ENCODE measurements at places on chromosomes 12 and 14. TPM values are rescaled to one million over a fixed set of nuclear protein-coding genes. Genes with fewer than 3 reads are reported as not detected.
A peak's percentile ranks its signal among the peaks of the same experiment; 100 is the strongest.

DNA sequence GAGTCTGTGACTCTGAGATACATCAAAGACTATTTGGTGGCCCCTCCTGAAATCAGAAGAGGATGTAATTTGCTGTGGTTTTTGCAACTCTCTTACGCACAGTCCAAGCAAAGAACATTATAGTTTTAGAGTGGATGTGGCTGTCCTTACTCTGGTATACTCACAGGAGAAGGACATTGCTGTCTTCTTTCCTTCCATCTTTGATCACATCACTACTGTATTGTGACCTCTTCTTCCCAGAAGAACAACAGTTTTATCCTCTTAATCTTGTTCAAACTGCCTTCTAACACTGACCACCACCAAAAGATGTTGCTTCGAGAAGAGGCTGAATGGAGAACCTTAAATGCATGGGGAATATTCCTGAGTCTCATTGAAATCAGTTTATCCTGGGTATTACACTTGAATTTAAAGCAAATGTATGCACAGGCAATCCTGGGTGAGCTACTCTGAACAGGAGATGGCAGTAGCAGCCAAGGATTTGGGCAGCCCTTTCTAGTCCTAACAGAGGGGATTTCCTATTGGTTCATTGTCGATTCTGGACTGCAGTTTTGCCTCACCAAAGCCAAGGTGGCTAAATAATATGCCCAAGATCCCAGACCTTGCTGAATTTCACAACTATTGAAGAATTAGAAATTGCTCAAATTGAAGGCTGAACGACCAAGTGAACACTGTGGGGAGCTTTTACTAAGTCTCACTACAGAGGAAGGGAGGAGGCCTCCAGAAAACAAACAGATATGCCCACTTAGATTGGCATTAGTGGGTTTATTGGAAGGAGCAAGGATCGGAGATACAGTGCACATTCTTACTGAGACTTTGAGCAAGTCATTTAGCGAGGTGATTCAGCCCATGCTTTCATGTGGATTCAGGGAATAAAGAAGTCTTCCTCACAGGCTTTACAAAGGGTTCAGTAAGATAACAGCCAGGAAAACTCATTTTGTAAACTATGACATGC is 282.8 kb downstream of the PAWR start:
- H3K27ac ChIP-seq: peak overlapping the region; percentile 45
- no peaks in the 10 kb centered on the region for H3K27me3 ChIP-seq
- peaks cover 14% of the 10 kb centered on the region for H3K4me1 ChIP-seq
- peak; percentile 91 for DNase-seq

Gene PRB2
- total RNA-seq: not detected

GRCh38 chr14:51960866-51961265 is 28.5 kb upstream of the RTRAF start:
- DNase-seq: no peak
- peaks cover 3% of the 10 kb centered on the region for H3K36me3 ChIP-seq
- H3K4me1 ChIP-seq: peaks cover 5% of the 10 kb centered on the region
- H3K27ac ChIP-seq: no peak overlapping the region
- no peaks in the 10 kb centered on the region for H3K27me3 ChIP-seq

DNA sequence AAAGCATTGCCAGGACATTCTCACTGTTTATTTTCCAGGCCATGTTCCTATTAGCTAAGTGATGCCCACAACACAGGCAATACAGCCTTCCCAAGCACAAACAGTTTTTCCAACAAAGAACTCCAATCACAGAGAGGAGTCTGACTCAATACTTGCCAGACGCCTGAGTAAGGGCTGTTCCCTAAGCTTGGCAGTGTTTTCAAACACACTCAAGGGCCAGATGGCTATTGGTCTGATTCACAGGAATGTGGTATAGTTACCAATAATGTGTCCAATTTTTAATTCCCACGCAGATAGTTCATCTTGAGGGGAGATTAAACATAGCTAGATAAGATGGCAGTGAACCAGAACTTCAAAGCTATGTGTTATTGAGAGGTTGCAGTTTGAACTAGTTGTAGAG is 381.0 kb downstream of the SNAPC1 start:
- no peak overlapping the region for H3K27ac ChIP-seq
- no peak overlapping the region for H3K4me3 ChIP-seq
- H3K27me3 ChIP-seq: peaks cover 4% of the 10 kb centered on the region
- H3K36me3 ChIP-seq: no peaks in the 10 kb centered on the region

DNA sequence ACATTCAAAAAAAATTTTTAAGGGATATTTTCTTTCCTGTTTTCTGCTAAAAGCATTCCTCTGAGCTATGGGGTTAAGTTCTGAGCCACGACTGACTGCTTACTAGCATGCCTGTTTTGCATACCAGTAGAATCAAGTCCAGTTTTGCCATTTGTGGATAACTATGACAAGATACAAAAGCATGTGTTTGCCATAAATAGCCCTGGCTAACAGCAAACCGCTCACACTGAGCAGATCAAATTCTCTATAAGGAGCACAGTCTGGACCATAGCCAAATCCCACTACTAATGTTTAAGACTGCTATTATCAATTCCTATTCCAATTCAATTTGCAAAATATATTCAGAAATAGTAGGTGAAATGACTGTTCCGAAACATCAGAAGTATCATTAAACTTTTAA is 3.2 kb downstream of the CFL2 start:
- H3K27ac ChIP-seq: peak overlapping the region; percentile 45
- H3K36me3 ChIP-seq: peaks cover 7% of the 10 kb centered on the region
- H3K4me3 ChIP-seq: no peak overlapping the region
- no peaks in the 10 kb centered on the region for H3K27me3 ChIP-seq
- H3K4me1 ChIP-seq: peaks cover 6% of the 10 kb centered on the region

GRCh38 chr12:69929125-69929524 is 104.1 kb downstream of the MYRFL start:
- H3K4me1 ChIP-seq: no peaks in the 10 kb centered on the region
- no peak overlapping the region for H3K4me3 ChIP-seq
- no peaks in the 10 kb centered on the region for H3K27me3 ChIP-seq
- no peak overlapping the region for H3K27ac ChIP-seq

Gene FAIM2
- total RNA-seq: 0.83 TPM

Gene FIGNL2
- total RNA-seq: under 0.01 TPM

Gene KERA
- total RNA-seq: not detected

GRCh38 chr12:63149909-63150712 is 890 bp downstream of the AVPR1A start:
- peaks cover 27% of the 10 kb centered on the region for H3K27me3 ChIP-seq
- H3K4me1 ChIP-seq: no peaks in the 10 kb centered on the region
- no peak overlapping the region for H3K4me3 ChIP-seq
- no peak overlapping the region for H3K27ac ChIP-seq
- H3K36me3 ChIP-seq: no peaks in the 10 kb centered on the region

Gene KRT82
- not detected for total RNA-seq

GRCh38 chr12:111777345-111778045 is 10.8 kb downstream of the ALDH2 start:
- DNase-seq: no peak
- H3K27ac ChIP-seq: peak overlapping the region; percentile 6
- no peak overlapping the region for H3K4me3 ChIP-seq
- H3K27me3 ChIP-seq: no peaks in the 10 kb centered on the region
- H3K4me1 ChIP-seq: peaks cover 26% of the 10 kb centered on the region
- peaks cover 34% of the 10 kb centered on the region for H3K36me3 ChIP-seq

- H3K4me3 ChIP-seq: no peak overlapping the region
- H3K36me3 ChIP-seq: peaks cover 31% of the 10 kb centered on the region
- H3K4me1 ChIP-seq: peaks cover 14% of the 10 kb centered on the region
- H3K27ac ChIP-seq: no peak overlapping the region
- peak; percentile 97 for DNase-seq
- no peaks in the 10 kb centered on the region for H3K27me3 ChIP-seq
Observed at GRCh38 chr12:105226219-105226618, 9.8 kb downstream of the APPL2 start.

DNA sequence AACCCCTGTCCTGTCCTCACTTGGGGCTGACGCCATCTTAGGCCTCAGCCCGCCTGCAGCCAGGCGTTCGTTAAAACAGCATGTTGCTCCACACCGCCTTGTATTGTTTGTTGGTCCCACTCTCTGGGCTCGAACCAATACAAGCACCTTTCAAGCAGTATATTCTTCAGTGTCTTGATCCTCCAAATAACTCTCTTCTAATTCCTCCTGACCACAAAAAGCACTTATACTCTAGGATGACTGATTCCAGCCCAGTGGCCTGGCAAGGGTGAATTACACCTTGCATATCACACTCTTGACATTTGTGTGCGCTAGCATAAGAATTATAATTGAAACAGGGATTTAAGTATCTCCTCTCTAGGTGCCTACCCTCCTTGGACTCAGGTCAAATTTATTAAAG is 7.1 kb downstream of the CCER1 start:
- no peak overlapping the region for H3K4me3 ChIP-seq
- no peaks in the 10 kb centered on the region for H3K27me3 ChIP-seq
- H3K4me1 ChIP-seq: no peaks in the 10 kb centered on the region
- H3K36me3 ChIP-seq: no peaks in the 10 kb centered on the region

Gene ACVRL1
- total RNA-seq: 5.8 TPM

Gene CNOT2
- 186 TPM for total RNA-seq

- no peak overlapping the region for H3K27ac ChIP-seq
- H3K27me3 ChIP-seq: no peaks in the 10 kb centered on the region
- no peaks in the 10 kb centered on the region for H3K36me3 ChIP-seq
- no peaks in the 10 kb centered on the region for H3K4me1 ChIP-seq
- H3K4me3 ChIP-seq: no peak overlapping the region
Observed at GRCh38 chr14:105945896-105946295, 419.5 kb downstream of the TMEM121 start.

GRCh38 chr12:69500631-69501030 is 30.4 kb downstream of the FRS2 start:
- H3K4me1 ChIP-seq: peaks cover 5% of the 10 kb centered on the region
- H3K27me3 ChIP-seq: no peaks in the 10 kb centered on the region
- no peak overlapping the region for H3K27ac ChIP-seq

DNA sequence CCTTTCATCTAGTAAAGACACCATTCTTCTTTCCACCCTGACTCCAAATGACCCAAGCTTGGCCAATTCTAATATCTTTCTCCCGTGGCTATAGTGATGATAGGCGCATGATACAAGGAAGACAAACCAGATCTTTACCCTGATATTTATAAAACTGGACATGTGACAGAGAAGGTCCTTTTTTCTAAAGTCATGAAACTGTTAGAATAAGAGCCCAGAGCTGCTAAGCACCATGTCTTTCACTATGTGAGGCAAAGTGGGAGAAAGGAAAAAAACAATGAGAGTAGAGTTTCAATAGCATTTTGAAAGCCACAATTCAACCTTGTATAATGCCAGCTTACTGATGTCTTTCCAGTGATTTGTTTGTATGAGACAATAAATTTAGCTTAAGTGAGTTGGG is 212.4 kb downstream of the RASSF9 start:
- no peaks in the 10 kb centered on the region for H3K36me3 ChIP-seq
- no peaks in the 10 kb centered on the region for H3K27me3 ChIP-seq
- H3K27ac ChIP-seq: no peak overlapping the region

DNA sequence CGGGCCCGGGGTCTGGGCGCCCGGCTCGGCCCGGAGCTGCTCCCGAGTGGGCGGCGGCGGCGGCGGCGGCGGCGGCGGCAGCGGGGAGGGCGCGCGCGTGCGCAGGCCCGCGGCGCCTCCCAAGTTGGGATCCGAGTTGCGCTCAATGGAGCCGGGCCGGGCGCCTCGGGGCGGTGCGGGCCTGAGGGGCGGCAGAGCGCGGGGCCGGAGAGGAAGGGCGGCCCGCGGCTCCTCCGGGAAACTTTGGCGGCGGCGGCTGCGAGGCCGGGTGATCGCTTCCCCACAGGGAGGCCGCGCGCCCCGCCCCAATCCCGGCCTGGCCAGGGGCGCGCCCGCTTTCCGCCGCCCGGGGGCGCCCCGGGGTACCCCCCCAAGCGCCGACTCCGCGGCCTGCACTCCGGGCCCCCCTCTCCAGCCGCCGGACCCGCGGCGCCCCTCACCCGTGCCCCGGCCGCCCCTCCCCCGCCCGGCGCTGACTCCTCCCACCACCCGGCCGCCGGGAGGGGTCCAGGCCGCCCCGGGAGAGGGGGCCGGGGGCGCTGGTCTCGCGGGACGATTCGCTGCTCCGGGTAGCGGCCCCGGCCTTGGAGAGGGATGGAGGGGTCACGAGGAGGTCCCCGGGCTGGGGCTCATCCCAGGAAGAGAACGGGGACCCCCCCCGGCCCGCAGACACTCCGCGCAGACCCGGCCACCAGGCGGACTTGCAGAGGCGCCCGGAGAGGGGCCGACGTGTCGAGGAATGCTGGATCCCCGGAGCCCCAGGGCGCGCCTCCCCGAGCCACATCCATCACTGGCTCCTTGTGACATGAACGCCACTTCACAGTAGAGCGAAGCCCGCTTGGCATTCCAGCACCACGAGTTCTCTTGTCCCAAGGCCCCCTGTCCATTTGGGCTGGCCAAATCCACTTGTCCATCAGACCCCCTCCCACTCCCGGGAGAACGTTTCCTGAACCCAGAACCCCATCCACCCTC is at the start of gene RILPL1:
RILPL1 (minus strand) TSS at position 48 of the 972 bp plus-strand sequence. CDS start 237 bp downstream, outside the sequence.
- H3K4me1 ChIP-seq: peaks cover 9% of the 10 kb centered on the region
- peak within 1 kb of the TSS; percentile 73 for H3K4me3 ChIP-seq

- no peak overlapping the region for H3K27ac ChIP-seq
- H3K4me3 ChIP-seq: no peak overlapping the region
- H3K36me3 ChIP-seq: peaks cover 2% of the 10 kb centered on the region
- peaks cover 2% of the 10 kb centered on the region for H3K4me1 ChIP-seq
- DNase-seq: peak; percentile 44
- no peaks in the 10 kb centered on the region for H3K27me3 ChIP-seq
Observed at GRCh38 chr14:72855913-72856312, 38.0 kb downstream of the DPF3 start.

DNA sequence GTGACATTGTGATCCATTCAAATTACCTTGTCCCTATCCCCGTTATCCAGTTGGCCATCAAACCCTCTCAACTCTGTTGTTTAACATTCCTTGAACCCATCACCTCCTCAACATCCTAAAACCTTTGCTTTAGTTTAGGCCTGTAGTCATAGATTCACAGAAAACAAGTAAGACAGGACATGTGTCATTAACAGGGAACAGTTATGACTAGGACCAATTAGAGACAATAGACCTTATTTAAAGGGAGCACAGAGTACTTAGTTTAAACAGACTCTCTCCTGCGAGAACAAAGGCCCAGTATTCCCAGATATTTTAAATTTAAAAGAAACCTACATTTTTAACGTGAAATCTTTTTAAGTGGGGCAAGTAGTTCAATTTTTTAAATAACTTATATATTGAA is 20.0 kb upstream of the HELB start:
- no peak overlapping the region for H3K27ac ChIP-seq
- DNase-seq: no peak
- H3K4me3 ChIP-seq: no peak overlapping the region

DNA sequence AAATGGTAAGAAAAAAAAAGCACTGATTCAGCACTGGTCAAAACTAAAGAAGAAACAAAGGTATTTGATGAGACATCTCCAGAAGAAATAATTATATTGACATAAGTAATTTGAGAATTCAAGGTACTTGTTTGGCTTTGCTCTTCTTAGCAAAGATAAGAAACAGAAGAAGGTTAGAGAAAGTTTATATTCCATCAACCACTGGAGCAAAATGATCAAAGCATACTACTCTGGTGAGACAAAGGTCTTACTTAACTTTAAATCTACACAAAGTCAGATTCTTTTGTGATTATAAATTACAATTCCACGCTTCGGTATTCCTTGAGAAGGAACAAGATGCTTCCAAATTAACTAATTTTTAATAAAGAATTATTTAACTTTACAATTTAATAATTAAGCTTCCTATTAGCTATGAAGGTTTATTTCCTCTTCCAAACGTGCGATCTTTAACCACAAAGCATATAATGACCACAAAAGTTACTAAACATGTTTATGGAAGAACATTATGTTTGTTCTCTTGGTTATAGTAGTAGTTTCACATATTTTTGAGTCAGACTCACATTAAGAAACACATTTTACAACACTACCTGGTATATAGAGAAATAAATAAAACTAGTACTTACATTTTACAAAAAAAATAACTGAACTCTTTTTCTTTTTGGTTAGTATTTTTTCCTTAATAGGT is 53.4 kb downstream of the METTL25 start:
- H3K4me3 ChIP-seq: no peak overlapping the region
- H3K36me3 ChIP-seq: no peaks in the 10 kb centered on the region
- no peak overlapping the region for H3K27ac ChIP-seq
- H3K27me3 ChIP-seq: no peaks in the 10 kb centered on the region
- H3K4me1 ChIP-seq: no peaks in the 10 kb centered on the region

Measured in IMR-90 (cell line).